ENCODE measurements at places on chromosomes 2 and 18.

GRCh38 chr2:119086327-119086726 is 72.2 kb downstream of the C1QL2 start:
- DNase-seq, result no peak

DNA sequence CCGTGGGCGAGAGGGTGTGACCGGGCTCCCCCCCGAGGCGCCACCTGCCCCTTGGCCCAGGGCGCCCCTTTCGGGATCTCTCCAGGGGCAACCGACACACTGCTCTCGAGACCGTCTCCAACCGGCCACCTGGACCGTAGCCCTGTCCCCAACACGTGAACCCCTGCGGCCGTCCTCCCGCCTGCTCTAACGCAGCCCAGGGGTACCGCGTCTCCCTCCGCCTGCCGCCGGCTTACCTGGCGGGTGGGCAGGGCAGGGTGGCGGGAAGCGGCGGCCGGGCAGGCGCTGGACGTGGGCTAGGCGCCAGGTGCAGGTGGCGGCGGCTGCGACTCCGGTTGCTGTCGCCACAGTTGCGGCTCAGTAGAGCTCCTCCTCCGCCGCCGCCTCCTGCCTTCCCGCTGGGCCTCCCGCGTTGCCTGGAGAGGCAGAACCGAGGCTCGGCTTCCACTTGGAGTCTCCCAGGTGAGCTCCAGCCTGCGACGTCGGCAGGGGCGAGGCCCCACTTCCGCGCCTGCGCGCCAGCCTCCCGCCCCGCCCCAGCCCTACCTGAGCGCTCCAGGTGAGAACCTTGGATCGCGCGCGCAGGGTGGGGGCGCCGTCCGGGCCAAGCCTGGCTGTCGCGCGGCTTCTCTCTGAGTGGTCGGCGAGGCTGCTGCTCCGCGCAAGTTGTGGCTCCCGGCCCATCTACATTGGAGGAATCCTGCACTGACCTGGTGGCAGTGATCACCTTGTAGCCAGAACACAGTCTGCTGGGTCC is at the start of gene GALNT3:
Gene GALNT3 (minus strand): TSS at position 469 of the 757 bp plus-strand sequence. CDS start 23,547 bp downstream, outside the sequence.
- peak; percentile 38 for DNase-seq

DNA sequence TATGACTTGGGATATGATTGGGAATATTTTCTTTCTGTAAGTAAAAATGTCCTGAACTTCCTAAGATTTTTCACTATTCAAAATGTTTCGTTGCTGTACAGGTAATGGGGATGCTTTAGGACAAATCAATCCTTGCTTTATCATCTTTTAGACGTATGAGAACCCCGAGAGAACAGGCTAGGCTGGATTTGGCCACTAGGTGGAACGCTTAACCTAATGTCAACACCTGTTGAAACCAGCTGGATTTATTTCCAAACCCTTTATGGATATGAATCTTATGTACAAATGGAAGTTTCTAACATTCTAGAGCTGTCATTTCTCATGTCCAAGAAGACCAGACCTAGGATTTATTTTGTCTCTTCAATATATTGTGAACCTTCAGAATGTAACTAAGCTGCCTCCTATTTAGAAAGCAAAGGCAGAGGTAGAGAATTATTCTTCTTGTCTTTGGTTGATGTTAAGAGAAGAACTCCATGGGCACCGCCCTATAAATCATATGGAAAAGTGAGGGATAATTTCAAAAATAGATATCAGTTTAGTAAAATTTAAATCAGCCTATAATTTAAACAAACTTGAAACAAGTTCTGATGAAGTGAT is 96.7 kb downstream of the PMAIP1 start:
- no peak for DNase-seq

DNA sequence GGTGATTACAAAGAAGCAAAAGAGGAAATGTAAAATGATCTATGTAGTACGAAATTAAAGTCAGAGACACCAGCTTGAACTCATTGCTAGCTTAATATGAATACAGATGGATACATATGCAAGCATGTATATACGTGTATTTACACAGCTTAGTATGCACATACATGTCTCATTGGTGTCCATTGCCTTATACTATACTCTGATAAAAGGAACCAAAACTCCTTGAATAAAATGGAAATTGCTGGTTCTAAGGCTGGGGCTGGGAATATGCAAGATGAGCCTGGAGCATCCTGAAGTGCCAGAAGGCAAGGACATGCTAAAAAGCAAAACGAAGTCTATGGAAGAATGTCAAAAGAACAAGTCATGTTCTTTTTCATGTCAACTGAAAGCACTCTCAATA is 1424.4 kb upstream of the SLC39A10 start:
- DNase-seq, result no peak

- DNase-seq, result peak; percentile 52
Observed at GRCh38 chr2:96637385-96638143, 548 bp downstream of the KANSL3 start.

DNA sequence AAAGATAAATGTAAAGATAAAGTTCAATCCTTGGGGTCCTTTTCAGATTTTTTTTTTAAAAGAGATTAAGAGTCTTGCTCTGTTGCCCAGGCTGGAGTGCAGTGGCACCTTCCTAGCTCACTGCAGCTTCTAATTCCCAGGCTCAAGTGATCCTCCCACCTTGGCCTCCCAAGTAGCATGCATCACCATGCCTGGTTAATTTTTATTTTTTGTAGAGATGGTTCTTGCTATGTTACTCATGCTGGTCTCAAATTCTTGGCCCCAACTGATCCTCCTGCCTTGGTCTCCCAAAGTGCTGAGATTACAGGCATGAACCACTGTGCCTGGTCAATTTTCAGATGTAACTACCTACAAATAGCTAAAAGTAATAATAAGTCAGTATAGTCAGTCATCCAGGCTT is 21.1 kb downstream of the NFE2L2 start:
- DNase-seq, result no peak

DNA sequence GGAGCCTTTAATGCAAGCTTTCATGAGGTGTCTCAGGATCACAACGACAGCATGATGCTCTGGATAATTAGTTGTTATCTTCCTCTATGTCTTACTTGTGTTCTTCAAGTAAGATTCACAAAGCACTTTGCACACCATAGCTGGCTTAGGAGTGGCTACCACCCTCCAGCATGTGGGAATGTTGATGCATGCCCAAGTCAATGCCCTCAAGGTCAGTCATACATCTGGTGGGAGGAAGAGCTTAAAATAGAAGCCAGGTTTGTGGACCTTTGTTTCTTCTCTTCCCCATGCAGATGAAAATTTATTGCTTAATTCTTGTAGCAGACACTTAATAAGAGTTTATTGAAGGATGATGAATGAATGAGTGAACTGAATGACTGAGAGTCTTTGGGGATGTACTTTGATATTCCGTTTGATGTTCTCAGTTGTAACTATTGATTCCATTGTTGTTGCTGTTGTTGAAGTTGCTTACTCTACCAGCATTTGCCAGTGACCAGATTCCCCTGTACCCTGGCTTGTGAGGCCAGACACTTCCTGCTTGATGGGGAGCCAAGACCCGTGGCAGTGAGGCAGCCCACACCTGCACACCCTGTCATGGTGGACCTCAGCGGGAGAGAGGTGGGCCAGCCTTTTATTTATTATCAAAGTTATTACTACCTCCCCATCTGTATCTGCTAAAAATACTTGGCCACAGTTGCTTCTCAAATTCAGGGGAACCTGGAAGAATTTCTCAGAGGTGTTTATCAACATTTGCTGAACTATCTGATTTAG is 137.8 kb downstream of the LAMA3 start:
- DNase-seq, result no peak

GRCh38 chr2:73033142-73033765 is 38.3 kb downstream of the SFXN5 start:
- DNase-seq, result no peak

DNA sequence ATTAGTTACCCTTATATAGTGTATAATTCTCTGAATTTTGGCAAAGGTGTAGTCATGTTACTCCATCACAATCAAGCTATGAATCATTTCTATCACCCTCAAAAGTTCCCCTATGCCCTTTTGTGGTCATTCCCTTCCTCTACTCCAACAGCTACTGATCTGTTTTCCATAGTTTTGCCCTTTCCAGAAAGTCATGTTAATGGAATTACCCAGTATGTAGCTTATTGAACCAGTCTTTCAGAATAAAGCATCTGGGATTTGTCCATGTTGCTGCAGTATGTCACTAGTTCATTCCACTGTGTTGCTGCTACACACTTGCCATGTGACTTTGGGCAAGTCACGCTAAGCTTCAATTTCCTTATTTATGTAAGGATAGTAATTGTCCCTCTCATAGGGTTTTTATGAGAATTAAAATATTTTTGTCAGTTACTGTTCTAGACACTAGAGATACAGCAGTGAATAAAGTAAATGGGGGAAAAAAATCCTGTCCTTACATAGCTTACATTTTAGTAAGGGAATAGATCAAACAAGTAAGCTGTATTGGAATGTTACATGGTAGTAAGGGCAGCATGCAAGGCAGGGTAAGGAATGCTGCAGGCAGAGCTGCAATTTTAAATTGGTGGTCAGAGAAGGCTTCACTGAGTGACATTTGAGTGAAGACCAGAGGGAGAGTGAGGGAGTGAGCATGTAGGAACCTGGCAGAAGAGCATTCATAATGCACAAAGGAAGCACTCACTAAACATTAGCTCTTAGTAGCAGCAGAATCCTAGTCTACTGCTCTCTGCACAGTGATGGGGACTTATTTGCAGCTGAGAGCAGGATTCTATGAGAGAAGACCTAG is 80.3 kb upstream of the TSPYL6 start:
- DNase-seq, result no peak

- peak; percentile 68 for DNase-seq
Observed at GRCh38 chr18:7272311-7273049, 41.6 kb downstream of the LRRC30 start.

DNA sequence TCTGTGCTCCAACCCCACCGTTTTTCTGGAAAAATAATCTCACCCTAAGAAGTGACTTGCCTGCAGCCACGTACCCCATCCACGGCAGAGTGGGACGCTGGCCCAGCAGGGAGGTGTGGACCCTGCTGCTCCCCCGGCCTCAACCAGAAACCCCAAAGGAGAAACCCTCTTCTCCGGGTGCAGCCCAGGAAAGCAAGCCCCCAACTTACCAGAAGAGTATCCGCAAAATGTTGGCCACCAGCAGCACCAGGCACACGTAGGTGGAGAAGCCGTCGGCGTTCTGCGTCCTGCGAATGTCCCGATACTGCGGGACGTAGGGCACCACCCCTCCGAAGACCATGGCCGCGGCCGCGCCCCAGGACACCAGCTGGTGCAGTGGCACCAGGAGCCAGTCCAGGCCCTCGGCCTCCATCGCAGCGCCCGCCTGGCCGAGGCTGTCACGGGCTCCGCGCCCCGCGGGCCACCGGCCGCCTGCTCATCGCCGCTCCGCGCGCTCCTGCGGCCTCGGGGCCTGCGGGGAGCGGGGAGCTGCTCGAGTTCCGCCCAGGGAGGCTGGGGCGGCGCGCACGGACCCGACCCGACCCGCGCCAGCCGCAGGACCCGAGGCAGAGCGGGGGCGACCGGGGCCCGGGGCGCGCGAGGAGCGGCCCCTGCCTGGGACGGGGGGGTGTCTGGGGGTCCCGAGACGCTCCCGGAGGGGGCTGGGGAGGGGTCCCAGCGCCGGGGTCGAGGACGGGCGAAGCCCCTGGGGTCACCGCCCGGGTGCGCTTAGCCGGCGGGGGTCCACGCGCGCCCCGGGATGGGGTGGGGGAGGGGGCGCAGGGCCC is 725 bp downstream of the SLC66A2 start:
- no peak for DNase-seq

DNA sequence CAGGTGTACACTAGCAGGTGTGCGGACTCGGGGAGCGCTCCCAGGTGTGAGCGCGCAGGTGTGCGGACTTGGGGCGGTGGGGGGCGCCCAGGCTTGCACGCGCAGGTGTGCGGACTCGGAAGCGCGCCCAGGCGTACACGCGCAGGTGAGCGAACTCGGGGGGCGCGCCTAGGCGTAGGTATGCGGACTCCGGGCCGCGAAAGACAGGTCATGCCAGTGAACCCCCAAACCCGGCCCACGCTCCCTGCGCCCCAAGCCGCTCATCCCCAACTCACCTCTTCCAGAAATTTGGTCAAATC is 342 bp downstream of the CYB5A start:
- DNase-seq, result no peak

- DNase-seq, result no peak
Observed at GRCh38 chr2:97844311-97844859, 131.0 kb downstream of the ZAP70 start.

DNA sequence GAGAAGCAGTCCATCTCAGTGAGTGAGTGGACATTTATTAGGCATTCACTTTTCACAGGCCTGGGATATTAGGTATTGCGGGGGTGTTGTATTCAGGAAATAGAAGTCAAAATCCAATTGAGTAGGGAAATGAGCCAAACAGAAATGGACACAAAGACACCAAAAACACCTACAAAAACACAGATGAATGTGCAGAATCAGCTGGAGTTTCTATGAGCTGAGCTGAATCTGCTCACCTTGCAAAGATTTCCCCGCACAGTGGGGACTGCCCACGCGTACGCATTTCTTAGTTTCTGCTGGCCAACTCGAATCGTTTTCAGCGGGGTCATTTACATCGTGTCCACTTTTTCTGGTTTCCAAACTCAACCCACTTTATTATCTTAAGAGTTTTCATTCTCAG is 160.0 kb downstream of the BCL2 start:
- no peak for DNase-seq

DNA sequence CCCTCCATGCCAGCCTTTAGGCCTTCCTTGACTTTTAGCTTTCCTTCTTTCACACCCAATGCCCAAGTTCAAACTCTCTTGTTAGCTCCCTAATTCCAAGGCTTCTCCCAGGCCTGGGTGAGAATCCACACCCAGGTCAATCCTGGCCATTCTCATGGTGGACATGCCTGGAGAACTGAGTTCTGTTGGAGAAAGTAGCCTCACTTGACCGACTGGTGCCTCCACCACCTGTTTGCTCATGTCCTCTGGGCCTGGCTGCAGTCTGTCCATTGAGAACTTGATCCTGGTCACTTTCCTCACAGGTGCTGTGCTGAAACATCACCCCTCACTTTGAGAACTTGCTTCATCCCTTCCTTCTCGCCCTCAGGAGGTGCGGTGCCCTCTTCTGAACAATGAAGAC is 189.1 kb upstream of the TWIST2 start:
- no peak for DNase-seq

GRCh38 chr2:164504253-164504652 is 117.0 kb downstream of the GRB14 start:
- DNase-seq, result no peak

DNA sequence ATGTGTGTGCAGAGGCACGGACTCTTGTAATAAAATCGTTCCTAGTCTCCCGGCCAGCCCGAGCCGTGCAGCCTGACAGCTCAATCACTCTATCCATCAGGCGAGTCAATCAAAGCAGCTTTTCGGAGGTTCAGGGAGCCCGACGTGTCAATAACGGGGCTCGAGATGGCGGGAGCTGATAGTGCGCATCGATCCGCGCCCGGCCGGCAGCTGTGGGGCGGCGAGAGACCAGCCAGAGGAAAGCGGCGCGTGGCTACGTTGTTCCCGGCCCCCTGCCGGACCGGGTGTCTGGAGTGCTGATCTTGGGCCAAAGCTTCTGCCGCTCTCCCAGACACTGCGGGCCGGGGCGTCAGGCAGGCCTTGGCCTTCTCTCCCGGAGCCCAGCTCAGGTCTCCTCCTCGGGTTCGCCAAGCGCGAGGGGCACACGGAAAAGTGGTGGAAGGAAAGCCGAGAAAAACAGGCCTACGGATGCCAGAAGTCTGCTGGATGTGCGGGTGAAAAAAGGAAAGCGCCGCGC is 2.4 kb downstream of the EN1 start:
- DNase-seq, result no peak

GRCh38 chr2:164150604-164151003 is 414.8 kb upstream of the FIGN start:
- DNase-seq, result no peak

GRCh38 chr2:189442468-189442867 is 1.2 kb downstream of the WDR75 start:
- no peak for DNase-seq

GRCh38 chr2:172836827-172837226 is 101.2 kb downstream of the RAPGEF4 start:
- DNase-seq, result no peak
